RPMI7951 (cell line): ENCODE measurements at places on chromosomes 13 and 19.

DNA sequence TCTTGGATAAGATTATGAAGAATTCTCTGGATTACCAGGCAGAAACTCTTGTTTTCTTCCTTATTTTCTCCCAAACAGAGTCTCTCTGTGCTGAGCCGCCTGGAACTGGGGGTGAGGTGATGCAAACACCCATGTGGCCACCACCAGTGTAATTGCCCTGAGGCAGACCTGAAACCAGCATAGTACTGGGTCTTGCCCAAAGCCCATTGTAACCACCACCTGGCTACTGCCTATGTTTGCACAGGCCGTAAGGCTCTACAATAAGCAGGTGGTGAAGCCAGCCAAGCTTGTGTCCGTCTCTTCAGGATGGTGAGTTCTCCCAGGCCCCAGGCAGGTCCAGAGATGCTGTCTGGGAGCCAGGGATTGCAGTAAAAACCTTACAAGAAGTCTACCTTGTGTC is 18.9 kb upstream of the KBTBD7 start:
- no peak for DNase-seq

DNA sequence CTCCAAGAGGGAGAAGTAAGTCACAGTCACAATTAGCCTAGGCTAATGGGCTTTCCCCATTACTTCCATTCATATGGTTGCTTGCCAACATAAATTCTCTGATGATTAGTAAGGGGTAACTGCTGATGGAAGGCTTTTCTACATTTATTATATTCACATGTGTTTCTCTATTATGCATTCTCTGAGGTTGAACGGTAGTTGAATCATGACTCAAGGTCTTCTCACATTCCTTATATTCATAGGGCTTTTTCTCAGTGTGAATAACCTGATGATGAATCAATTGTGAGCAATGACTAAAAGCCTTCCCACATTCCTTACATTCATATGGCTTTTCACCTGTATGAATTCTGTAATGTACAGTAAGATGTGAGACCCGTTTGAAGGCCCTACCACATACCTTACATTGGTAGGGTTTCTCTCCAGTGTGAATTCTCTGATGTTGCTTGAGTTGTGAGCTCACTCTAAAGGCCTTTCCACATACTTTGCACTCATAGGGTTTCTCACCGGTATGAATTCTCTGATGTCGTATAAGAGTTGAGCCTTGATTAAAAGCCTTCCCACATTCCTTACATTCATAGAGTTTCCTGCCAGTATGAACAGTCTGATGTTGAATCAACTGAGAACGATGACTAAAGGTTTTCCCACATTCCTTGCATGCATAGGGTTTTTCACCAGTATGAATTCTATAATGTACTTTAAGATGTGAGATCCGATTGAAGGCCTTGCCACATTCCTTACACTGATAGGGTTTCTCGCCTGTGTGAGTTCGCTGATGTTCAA is 9.3 kb downstream of the ZNF582 start:
- DNase-seq: peak; percentile 29

DNA sequence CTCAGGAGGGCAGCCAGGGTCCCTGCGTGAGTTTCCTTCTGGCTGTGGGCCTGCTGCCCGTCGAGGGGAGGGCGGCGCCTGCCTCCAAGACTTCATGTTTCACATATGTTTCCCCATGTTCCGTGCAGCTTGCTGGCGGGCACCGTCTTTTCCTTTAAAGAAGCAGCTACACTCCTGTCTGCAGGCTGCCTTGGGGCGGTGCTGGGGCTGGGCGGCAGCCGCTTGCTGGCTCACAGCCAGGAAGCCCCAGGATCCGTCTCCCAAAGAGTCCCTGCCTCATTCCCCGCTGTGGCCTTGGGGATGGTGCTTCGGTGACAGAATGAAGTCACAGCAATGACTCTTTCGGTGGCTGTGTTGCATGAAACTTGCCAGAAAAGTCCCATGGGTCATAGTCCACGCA is 24.9 kb downstream of the PIAS4 start:
- no peak for DNase-seq

DNA sequence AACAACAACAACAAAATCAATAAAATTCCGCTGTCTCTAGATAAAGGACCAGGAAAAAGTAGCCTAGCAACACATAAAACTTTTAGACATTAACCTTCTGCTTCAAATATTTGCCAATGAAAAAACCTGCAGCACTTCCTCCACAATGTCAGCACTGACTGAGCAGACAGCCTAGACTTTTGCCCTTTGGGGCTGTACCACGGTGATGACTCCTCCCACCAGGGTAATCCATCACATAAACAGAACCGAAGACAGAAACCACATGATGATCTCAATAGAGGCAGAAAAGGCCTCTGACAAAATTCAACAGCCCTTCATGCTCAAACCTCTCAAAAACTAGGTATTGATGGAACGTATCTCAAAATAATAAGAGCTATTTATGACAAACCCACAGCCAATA is 30.2 kb upstream of the TRPC4 start:
- DNase-seq: peak; percentile 24

GRCh38 chr19:29239213-29239776 is 26.3 kb upstream of the UQCRFS1 start:
- no peak for DNase-seq

DNA sequence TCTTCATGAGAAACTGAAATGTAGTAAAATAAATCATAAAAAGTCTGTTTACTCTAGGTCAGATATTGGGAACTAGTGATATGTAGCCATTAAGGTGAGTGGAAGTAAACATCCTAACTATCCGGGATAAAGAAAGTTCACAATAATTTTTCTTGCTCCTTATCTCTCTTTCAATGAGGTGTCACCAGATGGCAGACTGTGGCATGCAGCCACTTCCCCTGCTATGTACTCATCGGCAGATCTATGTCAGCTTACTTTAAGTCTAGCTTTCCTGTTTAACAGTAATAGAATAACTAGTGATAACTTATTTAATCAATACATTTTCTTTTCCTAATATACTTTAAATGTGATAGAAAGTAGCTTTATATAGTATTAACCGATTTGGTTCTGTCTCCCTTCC is 181.9 kb downstream of the NDFIP2 start:
- DNase-seq: peak; percentile 32

GRCh38 chr13:47168618-47169017 is 271.8 kb upstream of the HTR2A start:
- DNase-seq: peak; percentile 33

- DNase-seq: peak; percentile 90
These were observed 6.0 kb upstream of the TNFAIP8L1 start for GRCh38 chr19:4633140-4633967.

GRCh38 chr19:57719424-57719823 is 8.0 kb downstream of the ZNF671 start:
- DNase-seq: no peak

DNA sequence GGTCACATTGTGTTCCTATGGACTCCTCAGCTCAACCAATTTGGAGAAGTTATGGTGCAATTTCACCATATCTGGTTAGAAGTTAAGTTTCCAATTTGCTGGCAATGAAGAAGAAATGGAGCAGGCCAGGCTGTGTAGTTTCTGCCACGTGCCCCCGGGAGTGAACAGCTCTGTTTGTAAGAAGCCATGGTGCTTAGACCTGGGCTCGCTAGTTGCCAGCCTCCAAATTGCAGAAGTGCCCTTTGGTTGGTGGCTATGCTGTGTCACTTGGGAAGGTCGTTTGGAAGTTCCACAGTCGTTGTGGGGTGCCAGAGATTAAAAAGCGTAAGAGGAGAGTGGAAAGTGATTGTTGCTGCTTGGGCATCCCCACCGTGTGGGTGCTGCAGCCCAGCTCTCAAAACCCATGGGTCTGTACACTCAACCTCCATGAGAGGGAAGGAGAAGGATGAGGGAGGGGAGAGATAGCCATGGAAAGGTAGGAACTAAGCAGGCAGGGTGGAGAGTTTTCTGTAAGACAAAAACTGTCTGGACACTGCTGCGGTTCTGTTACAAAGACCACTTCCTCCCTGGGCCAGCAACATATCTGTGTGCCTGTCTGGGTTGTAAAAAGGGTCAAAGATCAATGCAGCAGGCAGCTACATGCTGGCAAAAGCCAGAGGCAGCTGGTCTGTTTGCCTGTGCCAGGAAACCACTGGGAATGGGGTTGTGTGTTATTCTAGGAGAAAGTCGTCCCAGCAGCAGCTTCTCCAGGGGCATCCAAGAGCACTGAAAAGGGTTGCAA is 10.8 kb downstream of the ALOX5AP start:
- DNase-seq: peak; percentile 74
